ENCODE measurements at places on chromosomes 6 and 20.

DNA sequence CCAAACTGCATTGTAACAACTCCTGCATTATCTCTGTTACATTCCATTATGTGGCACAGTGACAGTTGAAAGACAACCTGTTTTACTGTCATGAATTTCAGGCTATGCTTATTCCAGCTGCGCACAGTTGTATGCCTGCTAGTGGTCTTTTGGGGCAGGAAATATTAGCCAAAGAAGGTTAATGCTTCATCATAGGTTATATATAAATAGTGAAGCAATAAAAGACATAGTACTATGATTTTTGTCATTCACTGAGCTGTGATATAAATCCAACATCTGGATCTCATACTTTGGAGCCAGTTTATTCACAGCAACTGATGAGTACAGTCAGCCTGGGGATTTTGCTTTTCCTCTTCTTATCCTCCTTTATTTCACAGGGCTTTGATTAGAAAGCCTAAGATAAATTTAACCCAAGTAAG, 55.6 kb downstream of the FILIP1 start:
- DNase-seq: no peak

- no peak for DNase-seq
Measured at GRCh38 chr6:157994125-157994795, 12.6 kb downstream of the SYNJ2 start.

GRCh38 chr20:40875116-40876085, 153.2 kb upstream of the TOP1 start:
- DNase-seq: no peak

- no peak for DNase-seq
Measured at GRCh38 chr20:40781327-40782042, 92.4 kb upstream of the MAFB start.

- DNase-seq: no peak
Measured at GRCh38 chr6:80793411-80793810, 686.9 kb downstream of the BCKDHB start.

DNA sequence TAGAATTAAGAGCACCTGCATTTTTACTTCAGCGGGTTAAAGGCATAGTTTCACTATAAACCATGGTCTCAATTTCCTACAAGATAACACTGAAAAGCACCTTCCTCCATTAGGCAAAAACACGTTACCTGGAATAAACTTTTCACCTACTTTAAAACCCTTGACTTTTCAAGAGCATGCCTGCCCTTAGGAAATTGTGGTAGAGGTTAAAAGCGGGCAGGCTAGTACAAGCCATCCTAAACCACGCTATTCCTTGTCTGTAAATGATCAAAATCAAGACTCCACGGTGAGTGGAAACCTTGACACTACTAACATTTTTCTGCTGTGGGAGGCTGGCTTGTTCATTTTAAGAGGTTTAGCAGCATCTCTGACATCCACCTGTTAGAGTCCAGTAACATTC, 43.9 kb downstream of the NR2E1 start:
- no peak for DNase-seq

DNA sequence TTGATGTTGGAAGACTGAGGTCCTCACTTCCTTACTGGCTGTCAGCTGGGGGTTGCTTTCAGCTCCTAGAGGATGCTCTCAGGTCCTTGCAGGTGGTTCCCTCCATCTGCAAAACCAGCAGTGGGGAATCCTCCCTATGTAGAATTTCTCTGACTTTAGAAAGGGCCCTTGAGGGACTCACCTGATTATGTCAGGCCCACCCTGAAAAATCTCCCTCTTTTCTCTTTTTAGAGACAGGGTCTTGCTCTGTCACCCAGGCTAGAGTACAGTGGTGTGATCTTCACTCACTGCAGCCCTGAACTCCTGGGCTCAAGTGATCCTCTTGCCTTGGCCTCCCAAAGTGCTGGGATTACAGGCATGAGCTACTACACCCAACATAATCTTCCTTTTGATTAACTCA, 102.9 kb upstream of the MCHR2 start:
- DNase-seq: no peak

GRCh38 chr20:16497896-16498295, 75.4 kb downstream of the KIF16B start:
- no peak for DNase-seq

DNA sequence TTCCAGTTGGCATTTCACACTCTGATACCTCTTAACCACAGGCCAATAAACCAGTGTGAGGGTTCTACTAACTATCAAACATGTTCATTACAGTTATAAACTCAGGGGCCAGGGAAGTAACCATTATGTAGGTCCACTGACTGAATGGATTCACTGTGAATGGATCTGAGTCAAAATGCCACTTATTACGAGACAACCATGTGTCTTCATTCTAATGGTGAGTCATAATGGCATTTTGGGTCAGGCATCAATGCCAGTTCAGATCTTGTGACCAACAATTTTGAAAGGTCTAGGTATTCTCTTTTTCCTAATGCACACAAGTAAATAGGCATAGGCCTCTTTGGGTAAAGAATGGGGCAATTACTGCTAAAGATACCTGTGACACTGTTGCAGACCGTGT, 112.2 kb upstream of the HEY2 start:
- DNase-seq: no peak

Measured in stimulated activated CD8-positive, alpha-beta memory T cell treated with anti-CD3 and anti-CD28 coated beads, Interleukin-4, amount 100 ng/mL, for 24 hours (primary cell).